ENCODE measurements at places on chromosomes 4 and X.
A peak's percentile ranks its signal among the peaks of the same experiment; 100 is the strongest.

GRCh38 chr4:57355101-57355665 lies 245.0 kb upstream of the IGFBP7 start:
- no peak for DNase-seq

GRCh38 chr4:56684320-56685050 lies 3.4 kb upstream of the HOPX start:
- no peak for DNase-seq

DNA sequence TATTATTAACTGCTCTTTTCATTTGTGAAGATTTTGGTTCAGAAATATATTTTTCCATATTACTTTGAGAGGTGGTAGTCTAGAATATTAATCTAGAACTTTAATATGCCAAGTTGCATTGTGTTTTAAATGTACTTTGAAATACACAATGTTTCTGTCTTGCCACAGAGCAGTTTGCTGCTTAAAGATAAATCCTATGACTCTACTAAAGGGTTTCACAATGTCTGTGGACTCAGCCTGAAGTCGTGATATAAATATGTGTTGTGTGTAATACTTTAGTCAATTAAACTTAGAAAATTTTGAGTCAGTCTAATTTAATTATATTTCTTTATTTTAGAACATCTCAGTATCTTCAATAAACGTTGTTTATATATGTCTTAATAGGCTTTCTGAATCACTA lies 1771.7 kb upstream of the PCDH7 start:
- no peak for DNase-seq

- peak; percentile 90 for DNase-seq
These were observed 9.2 kb downstream of the IRAK1 start for GRCh38 chrX:154010330-154011087.

GRCh38 chrX:2266445-2267349 lies 234.1 kb downstream of the DHRSX start:
- no peak for DNase-seq

DNA sequence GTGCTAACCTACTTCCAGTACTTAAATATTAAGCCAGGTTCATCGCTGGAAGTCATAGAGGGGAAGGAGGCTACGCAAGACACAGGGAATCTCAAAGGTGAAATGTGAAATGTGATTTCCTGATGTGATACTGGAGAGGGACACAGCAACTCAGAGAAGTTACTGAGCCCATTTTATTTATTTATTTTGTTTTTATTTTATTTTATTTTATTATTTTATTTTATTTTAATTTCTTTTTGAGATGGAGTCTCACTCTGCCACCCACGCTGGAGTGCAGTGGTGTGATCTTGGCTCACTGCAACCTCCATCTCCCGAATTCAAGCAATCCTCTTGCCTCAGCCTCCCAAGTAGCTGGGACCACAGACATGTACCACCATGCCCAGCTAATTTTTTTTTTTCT lies 19.7 kb downstream of the CLRN2 start:
- DNase-seq = no peak

GRCh38 chr4:74623041-74623440 lies 171.3 kb downstream of the BTC start:
- DNase-seq = no peak

DNA sequence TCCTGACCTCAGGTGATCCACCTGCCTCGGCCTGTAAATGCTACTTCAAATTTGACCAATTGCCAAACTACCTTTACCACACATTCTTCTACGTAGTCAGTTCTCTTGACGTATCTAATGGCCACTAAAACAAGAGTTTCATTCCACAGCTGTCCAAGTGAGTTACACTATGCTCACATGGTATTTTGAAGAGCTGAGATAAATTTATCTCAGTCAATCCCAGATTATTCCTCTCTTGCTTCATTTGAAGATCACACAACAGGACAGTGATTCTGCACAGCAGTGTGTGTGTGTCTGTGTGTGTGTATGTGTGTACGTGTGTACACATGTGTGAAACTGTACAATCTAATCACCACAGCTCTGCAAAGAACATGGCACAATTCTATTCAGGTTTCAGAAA lies 133.4 kb downstream of the APBB2 start:
- DNase-seq = no peak

GRCh38 chr4:2348786-2349185 lies 69.7 kb downstream of the ZFYVE28 start:
- peak; percentile 6 for DNase-seq

DNA sequence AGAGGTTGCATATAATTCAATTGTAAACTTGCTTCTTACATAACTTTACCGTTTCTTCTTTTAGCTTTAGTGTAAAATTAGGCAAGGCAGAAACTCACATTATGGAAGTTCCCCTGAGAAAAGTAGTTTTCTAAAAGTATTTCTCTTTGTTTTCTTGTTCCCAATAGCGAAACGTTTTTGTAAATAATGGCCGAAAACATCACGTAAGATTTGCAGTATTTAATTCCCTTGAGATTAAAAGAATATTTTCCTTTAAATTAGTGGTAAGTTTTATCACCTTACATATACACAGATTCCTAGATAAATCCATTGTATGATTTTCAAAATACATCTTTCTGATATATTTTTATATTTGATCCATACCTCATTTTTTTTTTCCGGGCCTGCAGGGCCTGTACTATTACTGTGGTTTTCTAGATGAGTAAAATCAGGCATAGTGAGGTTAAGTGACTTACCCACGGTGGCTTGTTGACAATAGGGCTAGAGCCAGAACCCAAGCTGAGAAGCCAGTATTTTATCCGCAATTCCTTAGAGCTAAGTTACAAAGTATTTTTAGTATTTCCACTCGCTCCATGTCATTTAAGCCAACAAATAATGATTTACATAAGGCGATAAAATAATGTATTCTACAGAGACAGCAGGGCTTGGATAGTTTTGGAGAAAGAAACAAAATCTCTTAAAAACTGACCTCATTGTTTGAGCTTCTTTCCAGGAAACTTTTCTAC lies 82.2 kb upstream of the VEGFC start:
- no peak for DNase-seq

- no peak for DNase-seq
These were observed 483.6 kb downstream of the SH2D1A start for GRCh38 chrX:124829930-124830329.

GRCh38 chr4:130099105-130099504 lies 1003.2 kb downstream of the C4orf33 start:
- DNase-seq = no peak

- DNase-seq = no peak
These were observed 197.7 kb downstream of the SPATA18 start for GRCh38 chr4:52248820-52249219.

GRCh38 chrX:42090395-42090794 lies 167.0 kb upstream of the CASK start:
- no peak for DNase-seq

- DNase-seq = no peak
These were observed 69.2 kb downstream of the KIT start for GRCh38 chr4:54726907-54727306.

GRCh38 chr4:40506492-40506891 lies 123.2 kb downstream of the RBM47 start:
- no peak for DNase-seq

DNA sequence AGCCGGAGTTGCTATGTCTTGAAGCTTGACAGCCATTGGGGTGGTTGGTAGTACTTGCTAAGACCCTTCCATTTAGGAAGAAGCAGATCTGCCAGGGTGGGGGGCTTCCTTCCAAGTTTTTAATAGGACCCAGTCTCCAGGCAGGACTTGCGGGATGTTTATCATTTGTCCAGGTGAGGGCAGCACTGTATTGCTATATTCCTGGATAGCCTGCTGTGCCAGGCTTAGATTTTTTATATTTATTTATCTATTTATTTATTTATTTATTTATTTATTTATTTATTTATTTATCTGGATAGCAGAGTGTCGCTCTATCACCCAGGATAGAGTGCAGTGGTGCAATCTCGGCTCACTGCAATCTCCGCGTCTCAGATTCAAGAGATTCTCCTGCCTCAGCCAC lies 87.4 kb upstream of the CT45A1 start:
- no peak for DNase-seq

- no peak for DNase-seq
These were observed 10.1 kb upstream of the FMR1 start for GRCh38 chrX:147901461-147902126.

DNA sequence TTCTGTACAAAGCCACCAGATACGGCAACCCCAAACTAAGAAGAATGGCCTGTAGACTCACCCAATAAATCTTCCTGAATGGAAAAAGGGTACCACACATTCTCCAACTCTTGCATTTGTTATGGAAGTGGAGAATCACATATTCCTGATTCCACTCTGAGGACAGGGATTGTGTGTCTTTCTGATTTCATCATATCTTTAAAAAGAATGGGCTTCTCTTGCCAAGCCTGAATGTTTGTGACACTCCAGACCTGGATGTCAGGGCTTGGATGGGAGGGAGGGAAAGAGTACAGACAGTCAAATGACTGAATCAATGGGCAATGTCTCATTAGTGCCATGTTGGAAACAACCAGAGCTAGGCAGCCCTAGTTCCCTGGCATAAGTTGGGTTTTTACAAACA lies 77.4 kb downstream of the PLAC1 start:
- no peak for DNase-seq

DNA sequence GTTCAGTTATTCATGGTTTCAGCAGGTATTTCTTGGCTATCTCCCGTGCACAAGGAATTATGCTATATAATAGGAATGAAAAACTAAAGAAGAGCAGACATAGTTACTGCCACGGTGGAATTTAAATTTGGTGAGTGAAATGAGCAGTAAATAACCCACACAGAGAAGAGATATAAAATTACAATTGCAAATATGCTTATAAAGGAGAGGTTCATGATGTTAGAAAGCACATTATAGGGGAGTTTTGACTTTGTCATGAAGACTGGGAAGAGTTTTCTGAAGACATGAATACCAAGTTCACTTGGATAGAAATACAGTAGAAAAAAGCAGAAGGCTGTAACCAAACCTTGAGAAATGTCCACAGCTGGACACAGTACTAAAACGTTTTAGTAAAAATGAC lies 712.0 kb upstream of the AADAT start:
- no peak for DNase-seq

DNA sequence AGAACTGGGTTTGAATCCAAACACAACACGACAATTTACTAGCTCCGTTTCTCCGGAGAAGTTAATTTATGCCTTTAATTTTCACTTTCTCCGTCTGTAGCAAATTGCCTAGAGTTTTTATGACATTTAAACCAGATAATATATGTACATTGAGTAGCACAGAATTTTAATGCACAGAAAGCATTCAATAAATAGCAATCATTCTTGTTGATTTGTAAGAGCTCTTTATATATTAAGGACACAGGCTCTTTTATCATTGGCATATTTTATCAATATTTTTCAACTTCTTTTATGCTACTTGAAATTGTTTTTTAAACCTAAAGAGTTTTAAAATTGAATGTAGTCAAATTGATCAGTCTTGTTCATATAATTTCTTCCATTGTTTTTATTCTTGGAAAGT lies 99.6 kb upstream of the PPP2R3B start:
- DNase-seq = no peak

- DNase-seq = no peak
These were observed 19.5 kb upstream of the NFXL1 start for GRCh38 chr4:47933840-47934239.

DNA sequence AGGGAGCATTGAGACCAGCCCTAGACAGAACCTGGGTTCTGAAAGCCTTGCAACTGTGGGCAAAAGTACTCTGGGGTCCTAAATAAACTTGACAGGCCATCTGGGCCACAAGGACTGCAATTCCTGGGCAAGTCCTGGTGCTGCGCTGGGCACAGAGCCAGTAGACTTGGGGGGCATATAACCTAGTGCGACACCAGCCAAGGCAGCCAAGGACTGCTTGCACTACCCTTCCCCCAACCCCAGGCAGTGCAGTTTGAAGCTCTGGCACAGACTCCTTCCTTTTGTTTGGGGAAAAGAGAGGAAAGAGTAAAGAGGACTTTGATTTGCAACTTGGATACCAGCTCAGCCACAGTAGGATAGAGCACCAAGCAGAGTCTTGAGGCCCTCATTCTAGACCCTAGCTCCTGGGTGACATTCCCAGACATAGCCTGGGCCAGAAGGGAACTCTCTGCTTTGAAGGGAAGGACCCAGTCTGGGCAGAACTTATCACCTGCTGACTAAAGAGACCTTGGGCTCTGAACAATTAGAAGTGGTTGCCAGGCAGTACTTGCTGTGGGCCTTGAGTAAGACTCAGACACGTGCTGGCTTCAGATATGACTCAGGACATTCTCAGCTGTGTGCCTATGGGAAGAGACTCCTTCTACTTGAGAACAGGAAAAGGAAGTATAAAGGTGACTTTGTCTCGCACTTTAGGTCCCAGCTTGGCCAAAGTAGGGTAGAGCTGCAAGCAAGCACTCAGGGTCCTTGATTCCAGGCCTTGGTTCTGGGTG lies 522.8 kb downstream of the GLUD2 start:
- peak; percentile 55 for DNase-seq

DNA sequence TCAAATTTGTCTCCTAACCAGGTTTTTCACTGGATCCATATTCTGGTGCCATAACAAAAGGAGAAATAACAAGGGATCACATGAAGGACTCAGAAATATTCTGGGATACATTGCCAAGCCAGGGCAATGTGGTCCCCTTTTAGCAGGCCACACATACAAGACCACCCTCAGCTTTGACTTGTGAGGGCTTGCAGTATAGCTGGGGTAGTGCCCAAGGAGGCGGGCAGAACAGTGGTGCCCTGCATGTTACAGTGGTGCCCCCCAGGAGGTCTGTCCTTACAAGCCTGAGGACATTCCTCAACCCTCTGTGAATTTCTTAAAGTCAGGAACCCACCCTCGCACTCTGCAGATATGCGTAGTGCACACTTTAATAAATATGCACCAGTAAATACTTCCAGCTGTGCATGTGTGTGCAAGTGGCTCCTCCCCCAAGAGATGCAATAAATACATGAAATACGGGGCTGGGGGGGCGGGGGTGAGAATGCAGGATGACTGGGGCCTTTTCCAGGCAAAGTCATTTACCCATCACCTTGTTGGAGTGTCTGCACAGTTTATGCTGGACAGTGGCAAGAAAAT lies 34.4 kb upstream of the TBL1X start:
- no peak for DNase-seq

DNA sequence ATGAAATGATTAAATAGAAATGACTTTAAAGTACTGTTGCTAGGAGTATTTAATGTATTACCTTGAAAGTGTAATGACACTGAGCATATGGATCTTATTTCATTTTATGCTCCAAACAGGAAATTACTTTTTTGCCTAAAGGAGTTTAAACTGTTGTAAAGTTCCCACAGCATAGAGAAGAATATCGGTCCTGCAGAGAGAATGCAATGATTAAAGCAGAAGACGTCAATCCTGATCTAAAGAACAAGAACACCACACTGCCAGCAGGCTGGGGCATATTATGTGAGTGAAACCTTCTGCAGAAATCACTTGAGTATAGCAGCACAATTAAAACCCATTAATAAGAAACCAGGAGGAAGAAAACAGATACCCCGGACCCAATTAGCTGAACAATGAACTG lies 72.8 kb upstream of the CAMK2D start:
- no peak for DNase-seq

DNA sequence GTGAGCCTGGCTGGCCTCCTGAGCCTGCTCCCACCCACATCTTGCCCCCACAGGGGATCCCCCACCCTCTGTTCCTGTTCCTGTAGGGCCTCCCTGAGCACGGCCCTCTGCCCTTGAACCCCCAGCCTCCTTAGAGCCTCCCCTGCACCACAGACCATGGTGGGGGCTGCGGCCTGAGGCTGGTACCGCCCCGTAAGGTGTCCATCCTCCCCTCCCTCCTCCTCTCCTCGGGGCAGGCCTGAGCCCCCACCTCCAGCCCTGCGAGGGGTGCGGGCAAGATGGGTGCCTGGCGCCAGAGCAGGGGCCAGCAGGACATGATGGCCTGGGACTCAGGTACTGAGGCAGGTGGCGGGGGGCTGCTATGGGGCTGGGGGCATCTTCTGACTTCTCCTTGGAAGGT lies 28.4 kb upstream of the FGFR3 start:
- DNase-seq = no peak

- no peak for DNase-seq
These were observed 1.2 kb upstream of the SOWAHB start for GRCh38 chr4:76898949-76899645.

GRCh38 chr4:69823481-69824186 lies 36.3 kb downstream of the SULT1E1 start:
- no peak for DNase-seq

Measured in adrenal gland (tissue), 19 donors.